ENCODE measurements at places on chromosomes 7 and 10.

DNA sequence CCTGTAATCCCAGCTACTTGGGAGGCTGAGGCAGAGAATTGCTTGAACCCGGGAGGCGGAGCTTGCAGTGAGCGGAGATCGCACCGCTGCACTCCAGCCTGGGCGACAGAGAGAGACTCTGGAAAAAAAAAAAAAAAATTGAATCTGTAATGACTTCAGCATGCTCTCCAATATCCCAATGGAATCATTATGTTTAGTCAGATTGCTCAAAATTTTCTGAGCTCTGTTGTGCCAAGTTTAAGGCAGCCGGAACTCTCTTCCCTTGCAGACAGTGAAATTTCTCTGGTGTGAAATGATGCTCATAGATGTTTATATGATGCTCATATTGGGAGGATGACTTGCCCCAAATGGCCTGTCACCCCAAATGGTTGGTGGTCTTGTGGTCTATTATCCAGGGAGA, 180.9 kb downstream of the CTTNBP2 start:
- DNase-seq = no peak

- no peak for DNase-seq
Measured at GRCh38 chr7:34080513-34080912, 175.2 kb downstream of the BMPER start.

DNA sequence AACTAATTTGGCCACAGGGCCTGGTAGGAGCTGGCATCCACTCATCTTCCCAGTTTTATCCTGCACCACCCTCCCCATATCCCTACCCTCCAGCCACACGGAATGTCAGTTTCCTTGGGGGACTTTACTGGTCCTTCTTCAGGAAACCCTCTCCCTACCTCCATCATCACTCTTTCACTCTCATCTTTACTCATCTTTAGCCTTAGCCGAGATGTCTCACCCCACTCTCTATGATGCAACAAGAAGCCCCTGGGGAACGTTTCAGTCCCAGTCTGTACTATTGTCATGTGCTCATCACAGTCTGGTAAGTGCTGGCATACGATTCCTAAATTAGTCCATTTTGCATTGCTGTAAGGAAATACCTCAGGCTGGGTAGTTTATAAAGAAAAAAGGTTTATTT, 34.9 kb upstream of the TMEM248 start:
- DNase-seq = no peak

DNA sequence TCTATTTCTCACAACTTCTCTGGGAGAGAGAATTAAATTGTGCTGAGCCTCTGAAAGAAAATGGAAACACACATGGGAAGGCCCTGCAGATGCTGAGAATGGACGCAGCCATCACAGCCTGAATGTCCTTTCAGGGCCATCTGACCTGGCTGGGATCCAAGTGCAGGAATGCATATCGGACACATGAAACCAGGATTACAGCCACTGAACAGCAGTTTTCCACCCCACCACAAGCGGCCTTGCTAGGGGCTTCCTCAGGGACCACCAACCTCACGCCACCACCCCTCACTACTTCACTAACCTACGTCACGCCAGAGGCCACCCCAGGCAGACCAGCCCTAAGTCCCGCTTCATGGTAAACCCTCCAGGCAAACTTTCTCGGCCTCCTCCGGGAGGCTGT, 103.3 kb downstream of the DIP2C start:
- no peak for DNase-seq

DNA sequence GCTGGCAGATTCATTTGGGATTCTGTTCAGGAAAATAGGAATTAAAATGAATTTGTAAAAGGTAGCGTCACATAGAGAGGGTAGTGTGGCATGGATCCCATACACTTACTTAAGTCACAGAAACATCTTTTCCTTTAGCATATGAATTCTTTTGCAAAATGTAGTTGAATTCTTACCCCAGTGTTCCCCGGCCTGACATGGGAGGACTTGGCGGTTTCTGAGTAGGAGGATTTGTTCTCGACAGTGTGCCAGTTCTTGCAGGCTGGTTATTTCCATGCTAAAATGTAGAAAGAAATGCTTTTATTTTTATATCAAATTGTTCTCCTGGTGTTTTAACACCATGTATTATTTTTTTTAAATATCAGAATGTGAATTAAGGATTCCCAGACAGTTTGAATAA, 72.6 kb downstream of the PDSS1 start:
- DNase-seq = peak; percentile 16

- DNase-seq = no peak
Measured at GRCh38 chr7:1210321-1210978, 22.2 kb upstream of the UNCX start.

DNA sequence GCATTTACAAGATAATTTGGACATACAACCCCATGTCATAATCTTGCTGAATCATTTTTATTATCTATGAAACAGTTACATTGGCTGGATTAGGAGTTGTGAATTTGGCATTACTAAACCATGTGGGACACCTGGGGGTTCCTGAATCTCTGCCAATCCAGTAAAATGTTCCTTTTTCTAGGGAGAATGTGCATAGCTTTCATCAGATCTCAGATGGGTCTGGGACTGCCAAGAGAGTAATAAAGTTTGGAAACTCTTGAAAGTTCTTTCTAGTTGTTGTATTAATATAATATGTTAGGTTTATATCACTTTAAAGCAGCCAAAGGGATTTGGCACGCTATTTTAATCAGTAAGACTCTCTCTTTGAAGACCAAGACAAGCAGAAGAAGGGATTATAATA, 62.7 kb downstream of the SEMA3E start:
- no peak for DNase-seq

All from GM23338 (cell line).